AG08396 (cell line): ENCODE measurements at places on chromosomes 7 and 10.

DNA sequence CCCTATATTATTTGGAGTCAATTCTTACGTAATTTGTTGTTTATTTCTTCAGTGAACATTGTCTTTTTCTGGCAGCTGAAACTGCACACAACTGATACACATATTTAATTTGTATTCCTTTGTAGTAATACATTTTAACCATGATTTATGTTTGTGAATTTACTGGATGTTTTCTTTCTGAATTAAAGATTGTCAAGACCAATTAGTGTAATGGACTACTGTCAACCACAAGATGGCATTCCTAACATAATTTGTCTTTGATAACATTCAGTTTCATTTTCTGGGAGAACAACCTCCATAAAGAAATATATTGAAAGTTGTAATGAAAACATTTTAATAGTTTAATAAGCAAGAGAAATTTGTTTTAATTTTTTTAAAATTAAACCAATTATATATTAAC, 10.1 kb downstream of the THNSL1 start:
- DNase-seq, result no peak

GRCh38 chr10:51171946-51172345, 97.7 kb downstream of the PRKG1 start:
- DNase-seq, result no peak

- no peak for DNase-seq
These were observed 15.4 kb downstream of the WDFY4 start for GRCh38 chr10:48700071-48700470.

GRCh38 chr7:47488969-47489342, 93.0 kb downstream of the TNS3 start:
- DNase-seq, result no peak

- no peak for DNase-seq
These were observed 598.6 kb downstream of the PARD3 start for GRCh38 chr10:34216348-34216945.

DNA sequence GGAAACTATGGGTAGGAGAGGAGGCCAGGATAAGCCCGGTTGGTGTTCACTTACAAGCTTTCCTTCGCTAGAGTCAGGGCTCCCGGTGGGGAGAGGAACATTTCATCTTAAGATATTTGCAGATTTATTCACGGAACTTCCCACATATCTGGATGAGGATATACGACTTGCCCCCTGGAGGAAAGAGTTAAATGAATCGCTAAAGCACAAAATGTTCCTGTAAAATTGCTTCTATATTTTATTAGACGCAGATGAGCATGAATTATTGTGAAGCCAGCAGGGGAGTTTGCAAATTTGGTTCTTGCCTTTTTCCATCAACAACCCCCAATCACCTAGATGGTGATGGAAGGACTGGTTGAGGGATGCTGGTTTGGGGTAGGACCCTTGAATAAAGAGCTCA, 47.9 kb upstream of the BAIAP2L1 start:
- no peak for DNase-seq

DNA sequence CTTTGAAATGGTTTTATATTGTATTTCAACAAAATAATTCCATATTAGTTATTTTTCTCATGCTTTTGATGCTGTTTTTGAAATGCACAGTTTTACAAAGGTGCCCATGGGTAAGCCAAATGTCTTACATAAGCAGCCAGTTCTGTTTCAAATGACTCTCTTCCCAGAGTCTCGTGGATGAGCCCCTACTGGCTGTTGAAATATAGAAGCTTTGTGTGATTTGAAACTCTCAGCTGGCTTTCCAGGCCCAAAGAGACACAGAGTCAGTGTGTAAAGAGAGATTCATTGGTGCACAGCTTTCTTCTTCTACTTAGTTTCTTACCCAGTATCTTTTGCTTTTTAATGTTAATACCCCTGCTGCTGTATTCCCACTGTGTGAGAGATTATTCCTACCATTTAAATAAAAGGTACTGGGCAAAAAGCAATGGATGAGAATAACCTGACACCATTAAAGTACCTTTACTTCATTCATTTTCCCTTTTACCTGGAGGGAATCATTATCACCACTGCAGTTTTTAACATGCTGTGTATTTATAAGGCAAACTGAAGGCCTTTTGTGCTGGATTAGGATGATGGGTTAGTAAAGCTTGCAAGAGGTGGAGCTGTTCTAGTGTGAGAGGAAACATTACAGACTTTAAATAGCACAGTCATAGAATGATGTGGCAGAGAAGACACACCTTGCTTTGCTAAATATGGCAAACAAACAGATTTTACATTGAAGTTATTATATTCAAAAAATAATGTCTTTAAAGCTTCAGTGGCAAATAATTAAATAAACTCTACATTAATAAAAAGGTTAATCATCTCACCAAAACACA, 415.1 kb downstream of the THSD7A start:
- DNase-seq, result no peak

DNA sequence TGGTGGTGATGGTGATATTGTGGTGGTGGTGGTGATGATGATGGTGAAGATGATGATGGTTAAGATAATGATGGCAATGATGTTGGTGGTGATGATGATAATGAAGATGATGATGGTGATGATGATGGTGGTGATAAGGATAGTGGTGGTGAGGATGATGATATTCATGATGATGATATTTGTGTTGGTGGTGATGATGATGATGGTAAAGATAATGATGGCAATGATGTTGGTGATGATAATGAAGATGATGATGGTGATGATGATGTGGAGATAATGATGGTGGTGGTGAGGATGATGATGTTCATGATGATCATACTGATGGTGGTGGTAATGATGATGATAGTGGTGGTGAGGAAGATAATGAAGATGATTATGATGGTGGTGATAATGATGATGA, 30.7 kb upstream of the SDK1 start:
- DNase-seq, result no peak

DNA sequence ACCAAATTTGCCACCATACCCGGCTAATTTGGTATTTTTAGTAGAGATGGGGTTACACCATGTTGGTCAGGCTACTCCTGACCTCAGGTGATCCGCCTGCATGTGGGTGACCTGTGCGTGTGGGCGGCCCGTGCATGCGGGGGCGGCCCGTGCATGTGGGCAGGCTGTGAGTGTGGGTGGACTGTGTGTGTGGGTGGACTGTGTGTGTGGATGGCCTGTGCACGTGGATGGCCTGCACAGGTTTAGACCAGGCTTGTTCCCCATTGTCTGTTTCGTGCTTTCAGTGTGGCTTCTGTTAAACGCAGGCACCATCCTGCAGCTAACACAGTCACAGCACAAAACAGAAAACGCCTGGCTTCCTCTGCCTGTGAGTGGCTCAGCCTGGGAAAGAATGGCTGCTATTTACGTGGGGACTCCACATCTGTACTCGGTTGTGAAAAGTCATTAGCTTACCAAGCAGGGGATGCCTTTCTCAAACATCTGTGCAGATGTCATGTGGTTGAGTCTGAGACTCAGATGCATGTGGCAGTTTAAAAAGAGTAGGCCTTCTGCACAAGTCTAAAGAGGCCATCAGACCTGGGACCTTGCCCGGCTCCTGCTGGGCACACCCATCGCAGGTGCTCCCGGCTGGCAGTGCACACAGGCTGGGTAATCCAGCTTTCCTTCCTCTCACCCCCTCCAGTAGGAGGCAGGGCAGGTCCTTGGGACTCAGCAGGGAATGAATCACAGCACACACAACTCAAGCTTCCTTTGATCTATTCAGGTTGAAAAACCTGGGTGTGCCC, 91.6 kb downstream of the COBL start:
- DNase-seq, result no peak

DNA sequence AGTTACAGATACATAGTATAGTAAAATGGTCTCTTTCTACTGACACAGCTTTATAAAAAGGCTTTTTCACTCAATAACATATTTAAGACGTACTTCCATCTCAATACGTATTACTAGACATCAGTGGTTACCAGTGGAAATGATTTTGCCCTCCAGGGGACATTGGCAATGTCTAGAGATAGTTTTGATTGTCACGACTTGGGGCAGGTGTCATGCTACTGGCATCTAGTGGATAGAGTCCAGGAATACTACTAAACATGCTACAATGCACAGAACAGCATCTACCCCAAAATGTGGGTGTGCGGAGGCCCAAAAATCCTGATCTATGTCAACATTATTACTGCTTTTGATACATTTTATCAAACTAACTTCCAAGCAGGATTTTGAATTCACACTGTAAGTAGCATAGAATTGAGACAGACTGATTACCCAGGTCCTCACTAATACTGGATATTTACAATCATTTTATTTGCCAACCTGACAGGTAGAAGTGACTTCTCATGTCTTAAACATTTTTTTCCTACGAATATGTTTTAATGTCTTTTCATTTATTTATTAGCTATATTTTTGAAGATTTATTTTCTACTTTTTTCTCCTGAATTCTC, 53.8 kb downstream of the HGF start:
- DNase-seq, result no peak

DNA sequence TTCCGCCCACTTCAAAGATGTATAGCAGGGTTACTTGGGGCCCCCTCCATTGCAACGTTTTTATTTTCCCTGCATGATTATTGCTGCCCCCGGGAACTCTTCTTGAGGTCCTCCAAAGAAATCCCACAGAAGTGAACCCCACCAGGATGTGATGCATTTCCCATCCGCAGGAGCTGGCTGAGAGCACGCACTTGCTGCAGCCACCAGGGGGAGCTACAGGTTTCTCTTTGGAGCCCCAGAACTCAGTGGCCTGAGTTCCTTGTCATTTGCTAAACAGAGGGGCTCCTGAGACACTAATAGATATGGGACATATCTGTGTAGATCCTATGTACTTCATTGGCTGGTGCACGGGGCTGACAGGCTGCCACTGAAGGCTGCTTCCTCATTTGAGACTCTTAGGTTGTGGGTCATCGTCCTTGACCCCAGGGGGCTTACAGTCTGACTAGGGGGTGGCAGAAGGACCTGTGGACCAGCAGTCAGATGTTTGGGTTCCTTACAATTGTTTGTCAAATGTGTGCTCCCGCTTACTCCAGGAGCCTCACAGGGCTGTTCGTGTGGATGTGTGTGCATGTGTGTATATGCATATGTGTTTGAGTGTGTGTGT, 52.3 kb upstream of the ENO4 start:
- DNase-seq, result peak; percentile 82

GRCh38 chr10:18713077-18713476, 53.8 kb downstream of the ARL5B start:
- DNase-seq, result peak; percentile 77
